ENCODE measurements at places on chromosomes 12 and 14.

DNA sequence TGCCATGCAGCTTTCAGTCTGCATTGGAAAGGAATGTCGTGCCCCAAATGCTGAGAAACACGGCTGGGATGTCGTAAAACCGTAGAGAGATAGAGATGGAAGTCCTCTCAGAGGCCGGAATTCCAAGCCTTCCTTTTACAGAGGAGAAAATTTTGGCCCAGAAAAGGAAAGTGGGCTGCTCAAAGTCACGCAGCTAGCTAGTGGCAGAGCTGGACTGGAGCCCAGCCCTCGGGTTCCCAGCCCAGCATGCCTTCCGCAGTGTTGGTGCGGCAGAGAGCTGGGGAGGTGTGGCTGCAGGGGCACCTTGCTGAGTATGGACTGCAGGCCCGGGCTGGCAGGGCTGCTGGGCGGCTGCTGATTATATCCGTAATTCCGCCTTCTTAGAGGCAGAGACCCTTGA is 50.3 kb downstream of the KCNA1 start:
- no peak for DNase-seq

- DNase-seq, result no peak
Observed at GRCh38 chr12:65209655-65210043, 40.3 kb downstream of the LEMD3 start.

DNA sequence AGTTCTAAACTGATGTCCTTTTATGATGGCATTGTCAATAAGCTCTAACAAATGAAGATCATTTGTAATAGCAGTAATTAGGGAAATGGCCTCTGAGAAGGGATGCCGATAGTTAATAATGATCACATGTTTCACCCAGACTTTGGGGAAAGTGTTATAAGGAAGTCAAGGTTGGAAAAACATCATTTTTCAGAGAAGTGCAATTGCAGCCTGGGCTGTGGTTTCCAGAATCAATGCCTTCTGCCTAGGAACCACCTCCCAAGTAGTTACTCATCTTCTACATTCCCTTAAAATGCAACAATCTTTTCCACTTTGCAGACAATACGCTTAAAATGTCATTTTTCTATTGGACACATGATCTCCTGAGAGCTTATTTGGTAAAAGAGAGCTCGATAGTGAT is 879 bp downstream of the EDDM3A start:
- DNase-seq, result no peak

DNA sequence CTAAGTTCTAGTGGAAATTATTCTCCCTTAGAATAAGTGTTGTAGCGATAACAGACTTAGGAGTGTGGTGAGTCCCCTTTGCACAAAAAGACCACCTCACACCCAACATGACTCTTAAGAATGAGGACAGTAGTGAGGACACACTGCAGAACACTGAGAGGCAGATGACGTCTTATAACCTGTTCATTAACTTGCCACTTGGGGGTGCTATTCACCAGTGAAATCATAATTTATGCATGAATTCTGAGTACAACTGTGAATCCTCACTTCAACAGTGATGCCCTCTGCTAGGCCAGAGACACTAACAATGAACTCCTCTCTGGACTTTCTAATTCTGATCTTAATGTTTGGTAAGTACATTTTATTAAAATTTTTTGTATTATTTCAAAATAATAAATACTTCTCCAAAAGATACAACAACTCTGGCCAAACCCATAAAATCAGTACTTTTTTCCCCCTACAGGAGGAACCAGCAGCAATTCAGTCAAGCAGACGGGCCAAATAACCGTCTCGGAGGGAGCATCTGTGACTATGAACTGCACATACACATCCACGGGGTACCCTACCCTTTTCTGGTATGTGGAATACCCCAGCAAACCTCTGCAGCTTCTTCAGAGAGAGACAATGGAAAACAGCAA is 274.7 kb downstream of the DAD1 start:
- DNase-seq, result peak; percentile 49

DNA sequence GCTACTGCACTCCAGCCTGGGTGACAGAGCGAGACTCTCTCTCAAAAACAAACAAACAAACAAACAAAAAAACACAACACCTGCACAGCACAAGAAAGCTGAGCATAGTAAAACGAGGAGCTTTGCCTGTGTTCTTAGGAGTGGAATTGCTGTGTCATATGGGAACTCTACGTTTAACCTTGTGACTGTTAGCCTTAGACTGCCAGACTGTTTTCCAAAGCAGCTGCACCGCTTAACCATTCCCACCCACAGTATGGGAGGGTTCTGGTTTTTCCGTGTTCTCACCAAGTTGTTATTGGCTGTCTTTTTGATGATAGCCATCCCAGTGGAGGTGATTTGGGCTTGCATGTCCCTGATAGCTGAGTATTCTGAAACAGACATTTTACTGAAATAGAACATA is 9.2 kb downstream of the WNT5B start:
- no peak for DNase-seq

DNA sequence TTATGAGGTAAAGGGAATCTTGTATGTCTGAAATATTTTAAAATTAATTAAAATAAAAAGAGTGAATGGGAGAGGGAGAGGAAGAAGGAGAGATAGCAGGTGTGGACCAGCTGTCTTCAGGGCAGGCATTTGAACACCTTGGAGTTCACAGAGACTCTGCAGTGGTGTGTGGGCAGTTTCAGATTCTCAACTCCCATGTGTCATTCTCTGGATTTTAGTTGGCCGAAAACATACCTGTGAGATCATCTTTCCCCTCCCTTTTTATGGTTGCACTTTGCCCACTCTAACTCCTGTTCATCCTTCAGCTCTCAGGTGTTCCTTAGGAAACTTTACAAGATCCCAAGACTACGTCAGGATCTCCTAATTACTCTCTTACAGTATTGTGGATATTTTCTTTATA is 108.1 kb downstream of the ERC1 start:
- no peak for DNase-seq

GRCh38 chr14:76320486-76320885 is 55.5 kb upstream of the ESRRB start:
- no peak for DNase-seq

- peak; percentile 46 for DNase-seq
Observed at GRCh38 chr14:64293976-64294671, at the start of gene ESR2. TSS of gene ESR2 (minus strand) at chr14:64294371. CDS start at chr14:64282985, 11,386 bp downstream.

GRCh38 chr12:98591209-98591608 is 2.3 kb upstream of the SLC25A3 start:
- no peak for DNase-seq

DNA sequence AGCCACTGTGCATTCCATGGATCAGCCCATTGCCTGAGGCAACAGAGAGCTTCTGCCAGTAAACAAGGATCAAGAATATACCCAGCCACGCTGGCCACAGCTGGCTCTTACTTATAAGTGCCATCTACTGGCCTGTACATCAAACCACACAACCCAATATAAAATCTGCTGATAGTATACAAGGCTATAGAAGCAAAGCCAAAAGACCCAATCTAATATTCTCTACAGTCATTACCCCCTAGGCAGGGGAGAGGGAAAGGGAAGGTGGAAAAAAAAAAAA is 4.4 kb upstream of the FAM186B start:
- DNase-seq, result peak; percentile 15

- no peak for DNase-seq
Observed at GRCh38 chr14:79805636-79806035, 405.7 kb downstream of the DIO2 start.

DNA sequence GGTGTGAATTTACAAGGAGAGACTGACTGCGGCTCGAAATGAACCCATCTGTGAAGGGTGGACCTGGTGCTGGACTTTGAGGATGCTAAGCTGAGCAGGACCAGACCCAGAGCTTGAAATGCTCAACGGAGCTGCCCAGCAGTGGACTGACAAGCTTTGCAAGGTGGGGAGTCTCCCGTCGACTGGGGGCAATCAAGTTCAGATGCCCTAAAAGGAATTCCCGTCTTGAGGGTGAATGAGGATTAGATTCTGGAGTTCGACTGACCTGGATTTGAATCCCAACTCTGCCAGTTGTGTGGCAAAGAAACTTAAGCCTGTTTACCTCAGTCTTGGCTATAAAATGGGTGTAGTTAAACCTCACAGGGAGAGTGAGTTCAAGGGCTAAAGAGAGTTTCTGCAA is 204.4 kb upstream of the LHX5 start:
- DNase-seq, result no peak

GRCh38 chr14:72045271-72045670 is 113.0 kb downstream of the RGS6 start:
- no peak for DNase-seq

DNA sequence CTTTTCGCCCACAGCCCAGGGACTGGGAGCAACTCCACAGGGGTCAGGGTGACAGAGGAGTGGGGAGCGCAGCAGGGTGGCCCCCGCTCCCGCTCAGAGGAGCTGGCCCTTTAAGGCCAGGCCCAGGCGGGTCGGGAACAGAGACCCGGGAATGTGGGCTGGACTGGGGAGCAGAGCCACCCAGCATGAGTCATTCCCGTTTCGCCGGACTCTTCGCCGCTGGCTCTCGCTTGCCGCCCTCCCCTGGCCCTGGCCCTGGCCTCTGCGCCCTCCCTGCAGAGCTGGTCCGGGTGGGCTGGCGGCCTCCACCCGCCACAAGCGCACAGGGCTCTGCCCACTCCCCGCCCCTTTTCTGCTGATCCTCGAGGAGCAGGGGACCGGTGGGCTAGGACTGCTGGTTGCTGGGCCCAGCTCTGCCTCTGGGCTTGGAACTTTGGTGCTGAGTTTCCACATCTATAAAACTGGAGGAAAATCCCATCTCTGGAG is 92.8 kb downstream of the NINJ2 start:
- DNase-seq, result no peak

- DNase-seq, result no peak
Observed at GRCh38 chr14:68564826-68565759, 227.8 kb downstream of the ZFP36L1 start.

- no peak for DNase-seq
Observed at GRCh38 chr14:99612738-99613330, 8.8 kb upstream of the CCDC85C start.

DNA sequence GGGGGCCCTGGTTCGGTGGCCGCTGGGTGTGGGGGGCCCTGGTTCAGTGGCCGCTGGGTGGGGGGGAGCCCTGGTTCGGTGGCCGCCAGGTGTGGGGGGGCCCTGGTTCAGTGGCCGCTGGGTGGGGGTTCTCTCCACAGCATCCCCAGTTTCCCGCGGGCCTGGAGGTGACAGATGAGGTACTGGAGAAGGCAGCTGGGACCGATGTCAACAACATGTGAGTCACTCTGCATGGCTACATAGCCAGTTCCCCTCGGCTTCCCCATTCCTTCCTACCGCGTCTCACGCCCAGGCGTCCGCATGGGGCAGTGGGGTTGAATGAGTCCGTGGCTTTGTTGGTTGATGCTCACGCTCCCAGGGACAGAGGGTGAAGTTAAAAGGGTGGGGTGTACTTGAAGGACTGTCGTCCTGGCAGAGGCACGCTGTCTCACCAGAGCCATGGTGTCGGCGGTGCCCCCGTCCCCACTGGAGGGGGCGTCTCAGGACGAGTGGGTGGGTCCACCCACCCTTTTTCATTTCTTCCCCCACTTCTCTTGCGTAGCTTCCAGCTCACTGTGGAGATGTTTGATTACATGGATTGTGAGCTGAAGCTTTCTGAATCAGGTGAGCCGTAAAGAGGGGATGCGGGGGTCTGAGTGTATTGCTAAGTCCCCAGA is 15.6 kb downstream of the HIP1R start:
- no peak for DNase-seq

DNA sequence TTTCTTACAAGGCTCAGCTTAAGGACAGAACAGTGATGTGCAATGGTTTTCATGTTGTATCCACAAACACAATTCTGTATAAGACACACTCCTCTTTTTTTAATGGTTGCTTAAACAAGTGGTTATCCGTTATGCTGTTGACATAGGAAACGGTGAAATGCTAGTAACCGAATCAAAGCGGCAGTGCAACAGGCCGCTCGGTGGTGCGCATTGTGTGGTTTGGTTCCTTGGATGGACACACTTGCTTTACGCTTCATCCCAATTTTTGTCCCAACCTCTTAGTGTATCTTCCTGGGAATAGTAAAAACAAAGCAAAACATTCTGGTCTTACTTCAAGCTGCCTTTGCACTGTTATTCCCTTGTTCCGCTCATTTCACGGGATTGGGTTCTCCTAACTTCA is 650 bp upstream of the PTGER2 start:
- no peak for DNase-seq

DNA sequence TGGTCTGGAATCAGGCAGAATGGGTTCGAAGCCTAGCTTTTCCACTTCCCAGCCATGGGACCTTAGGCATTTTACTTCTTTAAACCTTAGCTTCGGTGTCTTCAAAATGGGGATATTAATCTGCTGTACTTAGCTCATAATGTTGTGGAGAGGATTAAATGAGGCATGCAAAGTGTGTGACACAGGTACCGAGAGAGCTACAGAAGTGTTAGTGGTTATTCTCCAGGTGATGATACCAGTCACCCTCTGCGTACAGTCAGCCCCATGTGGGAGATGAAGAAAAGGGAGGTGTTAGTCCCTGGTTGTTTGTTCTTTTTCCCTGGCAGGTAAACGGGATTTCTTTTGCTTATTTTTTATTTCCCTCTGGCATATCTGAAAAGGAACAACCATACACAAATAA is 212.1 kb downstream of the PHLDA1 start:
- DNase-seq, result no peak

DNA sequence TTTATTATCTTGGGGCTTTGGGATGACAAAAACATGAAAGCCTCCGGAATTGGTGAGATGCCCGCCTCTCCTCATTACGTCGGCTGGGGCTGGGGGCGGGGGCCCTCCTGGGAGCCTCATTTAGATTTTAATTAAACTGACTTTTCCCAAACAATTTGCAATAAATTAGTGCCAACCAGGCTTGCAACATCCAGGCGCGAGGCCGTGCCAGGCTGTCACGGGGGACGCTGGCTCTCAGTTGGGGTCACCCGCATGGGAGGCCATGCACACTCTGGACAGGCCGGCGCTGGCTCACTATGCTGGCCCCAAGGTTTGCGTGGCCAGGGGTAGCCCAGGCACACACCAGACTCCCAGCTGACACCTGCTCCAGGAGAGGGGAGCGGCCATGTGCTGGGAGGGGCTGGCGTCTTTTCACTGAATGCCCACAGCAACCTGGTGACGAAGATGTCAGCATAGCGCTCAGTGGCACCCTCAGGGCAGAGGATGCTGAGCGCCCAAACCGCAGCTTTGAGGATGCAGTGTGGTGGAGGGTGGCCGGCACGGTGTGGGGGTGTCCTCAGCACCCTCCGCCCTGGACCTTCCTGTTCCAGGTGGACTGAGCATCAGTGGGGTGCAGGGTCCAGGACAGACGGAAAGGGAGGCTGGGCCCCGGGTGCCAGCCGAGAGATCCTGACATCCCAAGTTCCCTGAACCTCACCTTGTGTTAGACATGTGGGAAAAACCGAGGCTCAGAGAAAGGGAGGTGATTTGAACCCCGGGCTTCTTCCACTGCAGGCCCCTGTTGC is 190.8 kb upstream of the C14orf180 start:
- no peak for DNase-seq

DNA sequence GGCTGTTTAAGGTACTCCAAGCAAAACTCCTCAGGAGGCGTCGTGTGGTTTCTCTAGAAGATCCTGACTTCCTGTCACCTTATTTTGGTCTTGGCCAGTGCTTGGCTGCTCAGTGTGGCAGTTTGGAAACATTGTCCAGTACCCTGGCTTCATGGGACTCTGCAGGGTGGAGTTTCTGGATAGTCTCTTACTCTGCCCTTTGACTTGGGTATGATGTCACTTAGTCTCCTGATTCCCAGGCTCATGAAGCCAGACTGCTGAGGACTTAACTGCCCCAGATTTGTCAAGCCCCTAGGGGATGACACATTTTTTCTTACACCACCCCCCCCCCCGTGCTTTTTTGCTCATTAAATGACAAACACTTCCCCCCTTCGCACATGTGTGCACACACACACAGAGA is 82.7 kb downstream of the ADCK1 start:
- DNase-seq, result no peak
